Neural crest cell (in vitro differentiated cells): ENCODE measurements at places on chromosomes 4 and X. TPM values are rescaled to one million over a fixed set of nuclear protein-coding genes. Genes with fewer than 3 reads are reported as not detected.

DNA sequence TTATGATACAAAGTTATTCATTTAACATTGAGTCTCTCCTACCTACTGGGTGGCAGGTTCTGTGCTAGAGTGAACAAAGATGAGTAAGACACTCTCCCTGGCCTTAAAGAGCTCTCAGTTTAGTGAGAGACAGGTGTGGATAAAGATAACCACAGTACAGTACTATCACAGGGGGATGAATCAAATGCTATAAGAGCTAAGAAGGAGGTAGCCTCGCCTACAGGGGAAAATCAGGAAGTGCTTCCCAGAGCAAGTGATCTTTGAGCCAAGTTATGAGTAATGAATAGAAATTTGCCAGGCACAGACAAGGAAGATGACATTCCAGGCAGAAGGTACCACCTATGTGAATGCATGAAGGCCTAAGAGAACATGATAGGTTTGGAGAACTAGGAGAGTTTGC lies 3.4 kb upstream of the IGBP1 start:
- no peak for DNase-seq

GRCh38 chr4:30535255-30535654 lies 184.9 kb upstream of the PCDH7 start:
- no peak for DNase-seq

GRCh38 chr4:8391071-8391470 lies 49.5 kb downstream of the ACOX3 start:
- no peak for DNase-seq

Gene CSAG1
- total RNA-seq, result not detected in 2 replicates

- DNase-seq, result no peak
Observed at GRCh38 chrX:40205471-40205870, 107.7 kb upstream of the BCOR start.

GRCh38 chrX:67614423-67614822 lies 70.6 kb downstream of the AR start:
- DNase-seq, result no peak

Gene PAGE1
- not detected in 2 replicates for total RNA-seq

Gene C1QTNF7
- not detected in 2 replicates for total RNA-seq
